Omental fat pad (tissue), 4 donors: ENCODE measurements at places on chromosomes 16 and 17. TPM values are rescaled to one million over a fixed set of nuclear protein-coding genes. Genes with fewer than 3 reads are reported as not detected.
A peak's percentile ranks its signal among the peaks of the same experiment; 100 is the strongest.

The B4GALNT2 gene
- not detected for total RNA-seq

The HOXB7 gene
- 5.3 TPM for total RNA-seq

The CLEC18C gene
- not detected for total RNA-seq

DNA sequence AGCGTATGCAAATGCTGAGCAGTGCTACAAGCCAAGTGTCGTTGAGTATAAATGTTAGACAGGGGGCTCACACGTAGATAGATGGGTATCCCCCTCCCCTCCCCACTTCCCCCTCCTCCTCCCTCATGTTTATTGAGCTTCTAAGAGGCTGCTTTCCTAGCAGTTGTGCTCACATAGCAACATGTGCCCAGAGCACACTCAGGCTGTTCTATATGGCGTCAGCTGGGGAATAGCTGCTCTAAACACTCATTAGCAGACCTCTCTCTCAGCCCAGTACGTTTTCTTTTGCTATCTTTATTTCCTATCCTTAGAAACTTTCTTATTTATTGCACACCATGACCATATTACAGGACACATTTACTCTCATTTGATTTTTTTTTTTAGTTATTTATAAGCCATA lies 1.8 kb downstream of the KCNJ2 start:
- no peak for DNase-seq

- no peak for DNase-seq
These were observed 68.0 kb upstream of the TBC1D3K start for GRCh38 chr17:37856245-37856644.

GRCh38 chr17:44587339-44587738 lies 30.1 kb downstream of the FZD2 start:
- DNase-seq: peak; percentile 24

DNA sequence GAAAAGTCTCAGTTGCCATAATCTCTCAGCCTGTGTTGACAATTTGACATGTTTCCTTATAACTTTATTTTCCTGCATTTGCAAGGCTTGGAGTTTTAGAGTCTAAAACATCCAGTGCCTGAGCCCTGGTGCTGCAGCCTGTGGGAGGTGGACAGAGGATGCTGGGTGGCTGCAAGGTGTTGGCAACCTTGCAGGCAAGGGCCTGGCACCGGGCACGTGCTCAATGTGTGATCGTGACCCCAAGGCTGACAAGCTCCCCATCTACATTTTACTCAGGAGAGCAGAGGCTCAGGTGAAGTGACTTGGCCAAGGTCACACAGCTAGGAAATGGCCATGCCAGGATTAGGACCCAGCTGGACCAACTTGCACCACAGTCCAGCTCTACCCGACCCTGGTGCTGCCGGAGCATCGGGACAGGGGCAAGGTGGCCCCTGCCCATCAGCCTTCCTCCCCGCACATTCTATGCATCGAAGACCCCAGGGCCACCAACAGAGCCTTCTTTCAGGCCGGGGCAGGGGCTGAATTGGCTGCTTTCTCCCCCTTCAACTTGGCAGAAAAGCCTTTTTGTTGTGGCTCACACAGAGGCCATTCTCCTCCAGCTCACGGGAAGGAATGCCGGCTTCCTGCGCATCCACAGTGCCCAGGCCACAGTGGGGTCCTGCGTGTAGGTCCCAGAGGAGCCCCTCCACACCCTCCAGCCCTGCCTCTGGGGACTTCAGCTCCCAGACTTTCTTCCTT lies 23.1 kb downstream of the MMP15 start:
- DNase-seq: no peak
